ENCODE measurements at places on chromosomes 4 and X. TPM values are rescaled to one million over a fixed set of nuclear protein-coding genes. Genes with fewer than 3 reads are reported as not detected.

DNA sequence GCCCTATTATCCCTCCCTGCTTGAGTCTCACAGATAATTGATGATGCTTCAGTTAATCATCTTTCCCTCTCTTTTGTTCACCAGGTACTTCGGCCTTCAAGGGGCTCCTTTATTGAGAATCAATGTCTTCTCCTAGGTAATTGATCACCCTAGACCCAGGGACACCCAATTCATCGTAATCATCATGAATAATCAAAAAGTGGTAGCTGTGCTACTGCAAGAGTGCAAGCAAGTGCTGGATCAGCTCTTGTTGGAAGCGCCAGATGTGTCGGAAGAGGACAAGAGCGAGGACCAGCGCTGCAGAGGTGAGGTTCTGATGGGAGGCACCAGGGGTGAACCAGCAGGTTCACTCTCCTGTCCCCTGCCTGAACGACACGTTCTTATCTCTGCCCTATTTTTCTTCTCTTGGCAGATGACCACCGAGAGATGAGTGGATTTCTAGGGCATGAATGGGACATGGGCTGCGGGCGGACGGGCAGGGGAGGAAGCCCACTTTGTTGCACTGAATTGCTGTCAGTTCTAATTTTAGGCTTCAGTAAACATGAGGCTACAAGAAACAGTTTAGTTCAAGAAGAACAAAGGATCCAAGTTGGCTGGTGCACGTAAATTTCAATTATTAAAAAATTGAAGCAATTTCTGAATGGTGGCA lies 80.5 kb downstream of the ALPK1 start:
- no peaks in the 10 kb centered on the region for H3K27me3 ChIP-seq
- no peaks in the 10 kb centered on the region for H3K36me3 ChIP-seq
- no peak for DNase-seq
- H3K4me3 ChIP-seq: no peak overlapping the region
- no peaks in the 10 kb centered on the region for H3K4me1 ChIP-seq

- no peak overlapping the region for H3K27ac ChIP-seq
- no peak for DNase-seq
- peaks cover 7% of the 10 kb centered on the region for H3K4me1 ChIP-seq
- no peaks in the 10 kb centered on the region for H3K36me3 ChIP-seq
- no peak overlapping the region for H3K4me3 ChIP-seq
These were observed 62.7 kb upstream of the PGM2 start for GRCh38 chr4:37763831-37764230.

GRCh38 chr4:25117274-25117673 lies 43.0 kb downstream of the SEPSECS start:
- no peak for DNase-seq
- no peaks in the 10 kb centered on the region for H3K36me3 ChIP-seq
- no peak overlapping the region for H3K4me3 ChIP-seq
- H3K27me3 ChIP-seq: no peaks in the 10 kb centered on the region
- H3K27ac ChIP-seq: no peak overlapping the region

DNA sequence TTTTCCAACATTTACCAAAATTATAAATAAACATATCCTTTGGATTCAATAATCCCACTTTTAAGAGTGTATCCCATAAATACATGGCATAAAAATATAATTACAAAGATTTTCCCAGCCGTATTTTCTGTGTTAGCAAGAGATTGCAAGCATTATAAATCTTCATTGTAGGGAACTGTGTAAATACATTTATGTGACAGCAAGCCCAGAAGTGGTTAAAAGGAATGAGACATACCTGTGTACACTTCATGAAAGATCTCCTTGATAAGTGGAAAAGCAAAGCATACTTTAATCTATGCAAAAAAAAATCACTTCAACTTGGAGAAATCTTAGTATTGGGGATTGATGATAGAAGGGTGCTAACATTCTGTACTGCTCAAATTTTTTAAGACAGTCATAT lies 173.1 kb downstream of the GASK1B start:
- H3K27me3 ChIP-seq: no peaks in the 10 kb centered on the region
- no peak overlapping the region for H3K4me3 ChIP-seq
- no peaks in the 10 kb centered on the region for H3K4me1 ChIP-seq
- no peak overlapping the region for H3K27ac ChIP-seq

- no peak overlapping the region for H3K4me3 ChIP-seq
- no peak for DNase-seq
- no peaks in the 10 kb centered on the region for H3K4me1 ChIP-seq
- peaks cover 56% of the 10 kb centered on the region for H3K27me3 ChIP-seq
- H3K27ac ChIP-seq: no peak overlapping the region
- H3K36me3 ChIP-seq: no peaks in the 10 kb centered on the region
These were observed 9.8 kb downstream of the ZIC3 start for GRCh38 chrX:137575596-137576255.

- no peaks in the 10 kb centered on the region for H3K36me3 ChIP-seq
- no peak overlapping the region for H3K4me3 ChIP-seq
- H3K27ac ChIP-seq: no peak overlapping the region
- no peaks in the 10 kb centered on the region for H3K4me1 ChIP-seq
- no peaks in the 10 kb centered on the region for H3K27me3 ChIP-seq
These were observed 159.1 kb upstream of the KIT start for GRCh38 chr4:54498661-54499111.

DNA sequence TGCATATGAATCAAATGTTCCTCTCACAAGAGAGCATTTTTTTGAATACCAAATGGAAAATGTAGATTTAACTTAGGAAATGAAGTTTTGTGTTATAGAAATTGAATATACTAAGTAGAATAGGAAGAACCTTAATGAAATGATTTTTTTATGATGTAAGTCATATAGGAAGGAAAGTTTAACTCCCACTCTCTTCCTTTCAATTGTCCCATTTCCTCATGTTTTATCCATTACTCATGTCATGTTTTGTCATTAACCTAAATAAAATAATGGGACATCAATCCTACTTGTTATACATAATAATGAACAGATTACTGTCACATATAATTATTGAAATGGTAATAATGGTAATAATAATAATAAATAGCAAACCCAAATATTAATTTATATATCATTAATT lies 22.7 kb upstream of the SRD5A3 start:
- no peaks in the 10 kb centered on the region for H3K36me3 ChIP-seq
- no peak for DNase-seq
- no peak overlapping the region for H3K4me3 ChIP-seq

DNA sequence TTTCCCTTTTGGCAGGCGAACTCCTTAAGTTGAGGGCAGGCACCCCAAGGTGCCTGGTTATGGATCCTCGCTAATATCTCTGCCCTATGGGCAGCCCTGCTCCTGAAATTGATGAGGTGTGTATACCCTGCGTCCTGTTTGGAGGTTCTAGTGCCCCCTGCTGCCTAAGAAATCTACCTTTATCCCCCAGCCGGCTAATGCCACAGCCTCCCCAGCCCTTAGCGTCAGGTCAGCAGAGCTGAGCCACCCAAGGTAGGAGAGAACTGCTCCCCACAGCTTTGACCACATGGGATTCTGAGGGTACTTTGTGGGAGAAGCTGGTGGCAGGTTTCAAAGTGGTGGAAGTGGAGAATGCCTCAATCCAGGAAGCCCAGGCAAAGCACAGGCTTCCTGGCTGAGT lies 50.8 kb downstream of the ANAPC4 start:
- H3K36me3 ChIP-seq: no peaks in the 10 kb centered on the region
- H3K4me3 ChIP-seq: no peak overlapping the region
- no peak for DNase-seq
- no peak overlapping the region for H3K27ac ChIP-seq
- no peaks in the 10 kb centered on the region for H3K27me3 ChIP-seq

GRCh38 chrX:84709987-84710386 lies 207.7 kb upstream of the HDX start:
- H3K27ac ChIP-seq: no peak overlapping the region
- H3K4me1 ChIP-seq: no peaks in the 10 kb centered on the region
- H3K4me3 ChIP-seq: no peak overlapping the region
- DNase-seq: no peak

- no peak for DNase-seq
- H3K36me3 ChIP-seq: no peaks in the 10 kb centered on the region
- H3K27ac ChIP-seq: no peak overlapping the region
- H3K4me1 ChIP-seq: no peaks in the 10 kb centered on the region
These were observed 5.6 kb upstream of the SPRY1 start for GRCh38 chr4:123390846-123391456.

DNA sequence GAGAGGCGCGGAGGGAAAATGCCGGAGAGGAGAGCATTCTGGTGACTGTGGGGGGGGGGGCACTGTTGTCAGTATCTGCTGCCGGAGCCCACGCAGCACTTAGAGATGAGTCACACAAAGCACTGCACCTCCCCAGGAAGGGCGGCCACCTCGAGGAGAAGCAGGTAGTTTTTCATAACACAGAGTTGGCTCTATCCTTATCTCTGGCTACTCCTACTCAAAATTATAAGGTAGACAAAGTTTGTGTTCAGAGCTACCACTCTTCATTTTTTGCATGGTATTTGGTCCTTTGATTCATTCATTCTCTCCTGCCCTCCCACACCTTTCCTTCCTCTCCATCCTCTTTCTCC lies 76.2 kb upstream of the SCOC start:
- H3K27me3 ChIP-seq: no peaks in the 10 kb centered on the region
- H3K27ac ChIP-seq: no peak overlapping the region
- no peaks in the 10 kb centered on the region for H3K4me1 ChIP-seq
- H3K36me3 ChIP-seq: no peaks in the 10 kb centered on the region
- no peak overlapping the region for H3K4me3 ChIP-seq

- no peaks in the 10 kb centered on the region for H3K36me3 ChIP-seq
- no peaks in the 10 kb centered on the region for H3K27me3 ChIP-seq
- H3K4me1 ChIP-seq: no peaks in the 10 kb centered on the region
- H3K27ac ChIP-seq: no peak overlapping the region
- no peak overlapping the region for H3K4me3 ChIP-seq
These were observed 1055.2 kb downstream of the STIM2 start for GRCh38 chr4:27915822-27916221.

GRCh38 chr4:32189130-32189529 lies 1469.0 kb downstream of the PCDH7 start:
- H3K4me1 ChIP-seq: no peaks in the 10 kb centered on the region
- no peaks in the 10 kb centered on the region for H3K27me3 ChIP-seq
- no peaks in the 10 kb centered on the region for H3K36me3 ChIP-seq
- no peak overlapping the region for H3K27ac ChIP-seq
- H3K4me3 ChIP-seq: no peak overlapping the region
- no peak for DNase-seq

GRCh38 chrX:126164226-126164625 lies 1.9 kb downstream of the DCAF12L2 start:
- no peak overlapping the region for H3K27ac ChIP-seq
- no peaks in the 10 kb centered on the region for H3K36me3 ChIP-seq
- H3K27me3 ChIP-seq: no peaks in the 10 kb centered on the region

- H3K4me1 ChIP-seq: no peaks in the 10 kb centered on the region
- no peaks in the 10 kb centered on the region for H3K36me3 ChIP-seq
- no peak overlapping the region for H3K27ac ChIP-seq
- no peak for DNase-seq
- no peak overlapping the region for H3K4me3 ChIP-seq
These were observed 223.5 kb upstream of the IGFBP7 start for GRCh38 chr4:57333684-57334083.

DNA sequence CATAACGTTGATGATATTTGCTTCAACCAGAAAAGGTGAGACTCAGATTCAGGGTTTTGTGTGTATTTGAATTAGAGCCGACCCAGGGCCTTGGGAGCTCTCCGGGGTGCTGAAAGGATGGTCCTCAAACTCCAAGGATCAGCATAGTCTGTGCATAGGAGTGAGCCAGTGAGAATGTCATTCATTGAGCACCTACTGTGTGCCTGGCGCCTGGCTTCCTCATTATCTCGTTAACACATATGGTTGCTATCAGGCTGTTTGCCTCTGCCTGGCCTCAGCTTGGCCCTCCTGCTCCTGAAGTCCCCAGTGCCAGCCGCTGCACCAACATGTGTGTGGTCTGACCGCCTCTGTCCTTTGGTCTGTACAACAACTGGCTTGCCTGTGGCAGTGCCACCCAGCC lies 25.1 kb upstream of the JAKMIP1 start:
- H3K27me3 ChIP-seq: peaks cover 12% of the 10 kb centered on the region
- no peak overlapping the region for H3K4me3 ChIP-seq
- H3K4me1 ChIP-seq: no peaks in the 10 kb centered on the region
- H3K27ac ChIP-seq: no peak overlapping the region
- H3K36me3 ChIP-seq: no peaks in the 10 kb centered on the region
- DNase-seq: no peak

DNA sequence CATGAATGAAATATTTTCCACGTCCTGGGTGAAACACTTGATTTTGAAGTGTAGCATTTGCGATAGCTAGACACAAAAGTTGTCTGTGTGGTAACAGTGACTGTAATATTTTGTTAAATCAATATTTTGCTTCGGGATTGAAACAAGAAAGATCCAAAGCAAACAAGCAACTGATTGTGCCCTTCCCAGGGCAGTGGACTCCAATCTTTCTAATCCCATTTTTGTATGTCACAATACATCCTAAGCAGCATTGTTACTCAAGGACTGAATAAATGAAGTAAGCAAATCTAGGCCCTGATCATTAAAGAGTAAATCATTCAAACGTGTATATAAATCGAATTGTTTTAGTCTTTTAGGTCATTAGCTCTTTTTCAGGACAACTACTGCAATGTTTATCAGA lies 2.8 kb downstream of the ITM2A start:
- DNase-seq: no peak
- no peaks in the 10 kb centered on the region for H3K4me1 ChIP-seq
- H3K27me3 ChIP-seq: no peaks in the 10 kb centered on the region
- H3K36me3 ChIP-seq: no peaks in the 10 kb centered on the region
- no peak overlapping the region for H3K27ac ChIP-seq
- no peak overlapping the region for H3K4me3 ChIP-seq

GRCh38 chr4:94480362-94480951 lies 28.7 kb downstream of the PDLIM5 start:
- H3K36me3 ChIP-seq: no peaks in the 10 kb centered on the region
- H3K4me3 ChIP-seq: no peak overlapping the region
- no peaks in the 10 kb centered on the region for H3K27me3 ChIP-seq
- no peak for DNase-seq
- H3K4me1 ChIP-seq: peaks cover 10% of the 10 kb centered on the region

GRCh38 chrX:136159611-136160025 lies 12.3 kb downstream of the FHL1 start:
- no peaks in the 10 kb centered on the region for H3K36me3 ChIP-seq
- no peak overlapping the region for H3K4me3 ChIP-seq
- no peak overlapping the region for H3K27ac ChIP-seq

- no peak overlapping the region for H3K27ac ChIP-seq
- H3K4me3 ChIP-seq: no peak overlapping the region
- no peaks in the 10 kb centered on the region for H3K27me3 ChIP-seq
These were observed 323.3 kb downstream of the DCTD start for GRCh38 chr4:182593864-182594263.

- peak; percentile 38 for DNase-seq
- H3K27me3 ChIP-seq: peaks cover 9% of the 10 kb centered on the region
- no peaks in the 10 kb centered on the region for H3K4me1 ChIP-seq
- peak within 1 kb of the TSS; percentile 65 for H3K4me3 ChIP-seq
- H3K36me3 ChIP-seq: no peaks in the 10 kb centered on the region
These were observed at the start of gene TRPC3 for GRCh38 chr4:121951521-121952110. Gene TRPC3 (minus strand): TSS chr4:121952060. CDS start chr4:121951680, 380 bp downstream.

Gene BMPR1B
- total RNA-seq: 4.1 TPM

Gene FUNDC2
- total RNA-seq: 98.2 TPM

Gene HSD17B13
- total RNA-seq: not detected

Gene NUDT11
- total RNA-seq: 0.85 TPM

Gene ZMAT1
- 20.0 TPM for total RNA-seq

Gene UGT2B15
- not detected for total RNA-seq

Gene NR0B1
- 0.16 TPM for total RNA-seq

Gene CENPVL1
- total RNA-seq: not detected

Gene VEGFD
- total RNA-seq: 1.5 TPM

Gene CLOCK
- total RNA-seq: 28.9 TPM

Gene APELA
- 0.25 TPM for total RNA-seq

Gene RXFP1
- 1.4 TPM for total RNA-seq

Gene SPRY1
- 134 TPM for total RNA-seq

Gene GPR34
- 17.9 TPM for total RNA-seq

Gene GAGE2A
- not detected for total RNA-seq

Data from kidney (tissue), 22 donors.